DMS79 treated with DMSO at 0.1 percent for 48 hours (cell line): ENCODE measurements at places on chromosomes 1 and 21.
A peak's percentile ranks its signal among the peaks of the same experiment; 100 is the strongest.

- DNase-seq, result peak; percentile 67
Observed at GRCh38 chr1:230752407-230752806, 5.2 kb downstream of the CAPN9 start.

DNA sequence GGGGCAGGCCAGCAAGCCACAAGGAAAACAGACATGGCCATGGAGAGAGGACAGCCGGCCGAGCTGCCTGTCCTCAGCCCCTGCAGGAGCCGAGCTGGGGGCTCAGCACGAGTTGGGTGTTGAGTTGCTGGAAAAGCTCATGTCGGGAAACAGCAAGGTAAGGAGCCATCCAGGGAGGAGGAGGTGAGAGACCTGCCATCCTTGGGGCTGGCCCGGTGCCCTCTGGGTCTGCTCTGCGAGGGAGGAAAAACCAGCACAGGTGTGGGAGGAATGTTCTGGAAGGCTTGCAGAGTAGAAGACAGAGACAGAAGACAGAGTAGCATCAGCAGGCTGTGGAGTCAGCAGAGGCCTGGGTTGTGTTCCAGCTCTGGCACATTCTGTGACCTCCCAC is 548.8 kb downstream of the PTPRU start:
- DNase-seq, result no peak

DNA sequence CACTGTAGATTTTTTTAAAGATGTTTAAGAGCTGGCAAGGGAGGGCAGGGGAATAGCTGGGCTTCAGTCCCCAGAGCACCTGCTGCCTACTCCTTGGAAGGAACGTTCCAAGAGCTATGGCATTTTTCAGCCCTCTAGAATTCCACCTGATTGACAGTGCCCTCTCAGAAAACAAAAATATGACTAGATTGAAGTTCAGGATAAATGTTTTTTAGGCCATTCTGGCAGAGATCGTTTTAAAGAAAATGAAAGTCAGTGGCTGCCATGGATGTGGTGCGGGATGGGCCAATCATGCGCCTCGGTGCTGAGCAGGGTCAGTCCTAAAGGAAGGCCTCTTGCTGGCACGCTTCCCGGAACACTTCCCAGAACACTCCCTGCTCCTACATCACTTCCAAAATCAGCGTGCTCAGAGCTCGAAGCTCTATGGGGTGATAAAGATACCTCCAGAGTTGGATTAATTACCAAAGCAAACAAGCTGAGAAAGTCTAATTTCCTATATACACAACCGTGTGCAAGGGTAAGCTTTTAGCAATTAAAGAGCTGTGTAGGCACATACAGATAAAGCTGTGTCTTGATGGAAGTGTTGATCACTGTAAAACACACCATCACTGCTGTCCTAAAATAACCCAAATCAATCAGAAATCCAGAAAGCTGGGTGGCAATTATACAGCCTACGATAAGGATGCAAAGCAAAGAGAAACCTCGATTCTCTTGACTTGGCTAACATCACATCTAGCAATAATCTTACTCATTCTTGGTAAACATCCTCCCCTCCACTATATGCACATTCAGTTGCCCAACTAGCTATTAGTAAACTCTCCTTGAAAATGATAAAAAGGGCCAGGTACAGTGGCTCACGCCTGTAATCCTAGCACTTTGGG is 34.6 kb downstream of the TGFBR3 start:
- peak; percentile 90 for DNase-seq

DNA sequence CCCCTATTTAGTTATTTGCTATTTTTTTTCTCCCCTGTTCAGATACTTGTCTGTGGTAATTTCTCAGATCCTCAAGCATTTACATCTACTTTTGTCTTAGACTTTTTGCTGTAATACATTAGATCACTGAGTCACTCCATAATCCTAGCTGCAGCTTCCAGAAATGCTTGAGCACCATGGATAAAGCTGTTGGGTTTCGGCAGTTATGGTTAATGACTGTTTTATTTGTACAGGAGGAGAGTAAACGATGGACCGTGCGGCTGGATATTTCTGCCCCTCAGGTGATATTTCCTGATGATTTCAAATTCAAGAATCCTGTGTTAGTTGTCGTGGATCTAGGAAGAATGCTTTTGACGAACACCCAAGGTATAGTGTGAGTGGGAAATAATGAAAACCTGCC is 42.9 kb downstream of the VPS13D start:
- no peak for DNase-seq

GRCh38 chr1:98278055-98278454 is 357.2 kb upstream of the DPYD start:
- DNase-seq, result no peak

DNA sequence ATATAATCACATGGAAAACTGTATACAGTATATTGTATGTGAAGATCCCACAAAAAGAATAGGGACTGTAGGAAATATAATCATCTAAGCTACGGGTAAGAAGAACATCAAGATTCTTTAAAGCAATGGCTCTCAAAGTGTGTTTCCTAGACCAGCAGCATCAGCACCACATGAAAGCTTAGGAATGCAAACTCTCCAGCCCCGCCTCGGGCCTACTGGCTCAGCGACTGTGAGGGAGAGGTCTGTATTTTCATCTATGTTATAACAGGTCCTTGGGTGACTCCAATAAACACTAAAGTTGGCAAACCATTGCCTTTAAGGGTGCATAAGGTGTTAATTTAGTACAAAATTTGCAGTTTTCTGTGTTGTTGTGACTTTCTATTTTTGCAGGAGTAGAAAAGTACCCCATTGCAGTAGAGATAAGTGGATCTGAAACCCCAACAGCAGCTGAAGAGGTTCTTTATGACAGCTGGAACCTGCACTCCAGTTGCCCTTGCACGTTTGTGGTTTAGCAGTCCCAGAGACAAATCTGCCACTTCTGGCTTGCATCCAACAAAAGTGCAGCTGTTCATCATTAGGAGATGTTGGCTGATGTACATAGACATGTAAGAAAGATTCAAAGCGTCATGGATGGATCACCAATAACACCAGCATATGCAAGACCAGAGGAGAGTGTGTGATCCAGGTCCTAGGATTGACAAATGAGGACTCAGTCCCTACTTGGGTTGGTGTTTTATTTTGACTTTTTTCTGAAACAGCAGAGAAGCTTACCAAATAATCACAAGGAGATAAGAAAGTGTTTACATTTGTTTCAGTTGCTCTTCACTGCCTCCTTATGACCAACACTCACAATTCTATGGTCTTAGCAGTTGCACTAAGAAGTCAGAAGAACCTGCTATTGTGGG is 15.9 kb upstream of the IFNAR1 start:
- peak; percentile 95 for DNase-seq

- no peak for DNase-seq
Observed at GRCh38 chr1:206744683-206745082, 25.9 kb upstream of the IL19 start.

GRCh38 chr1:173628888-173629287 is 6.2 kb upstream of the TEX50 start:
- no peak for DNase-seq

DNA sequence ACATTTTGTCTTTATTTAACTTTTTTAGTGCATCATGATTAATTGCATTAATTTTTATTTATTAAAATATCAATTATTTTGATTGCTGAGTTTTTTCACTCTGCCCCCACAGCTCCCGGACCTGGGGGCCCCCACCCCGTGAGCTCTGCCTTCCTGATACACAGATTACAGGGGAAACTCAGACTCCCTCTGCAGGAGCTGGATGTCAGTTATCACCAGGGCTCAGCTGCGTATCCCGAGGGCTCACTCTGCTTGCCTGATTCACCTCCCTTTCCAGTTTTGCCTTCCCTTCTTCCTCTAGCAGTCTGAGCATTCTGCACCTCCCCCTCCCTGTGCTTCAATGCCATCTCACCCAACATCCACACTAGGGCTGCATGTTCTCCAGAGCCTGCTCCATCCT is 98.2 kb downstream of the ATP1A1 start:
- no peak for DNase-seq

DNA sequence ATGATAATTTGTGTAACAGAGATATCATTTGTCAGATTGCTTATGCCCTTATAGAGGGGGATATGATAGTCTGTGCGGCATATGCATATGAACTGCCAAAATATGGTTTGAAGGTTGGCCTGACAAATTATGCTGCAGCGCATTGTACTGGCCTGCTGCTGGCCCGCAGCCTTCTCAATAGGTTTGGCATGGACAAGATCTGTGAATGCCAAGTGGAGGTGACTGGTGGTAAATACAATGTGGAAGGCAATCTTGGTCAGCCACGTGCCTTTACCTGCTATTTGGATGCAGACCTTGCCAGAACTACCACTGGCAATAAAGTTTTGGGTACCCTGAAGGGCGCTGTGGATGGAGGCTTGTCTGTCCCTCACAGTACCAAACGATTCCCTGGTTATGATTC is 82.4 kb downstream of the ZMYM4 start:
- no peak for DNase-seq

- DNase-seq, result no peak
Observed at GRCh38 chr1:111611986-111612385, 7.6 kb upstream of the RAP1A start.

DNA sequence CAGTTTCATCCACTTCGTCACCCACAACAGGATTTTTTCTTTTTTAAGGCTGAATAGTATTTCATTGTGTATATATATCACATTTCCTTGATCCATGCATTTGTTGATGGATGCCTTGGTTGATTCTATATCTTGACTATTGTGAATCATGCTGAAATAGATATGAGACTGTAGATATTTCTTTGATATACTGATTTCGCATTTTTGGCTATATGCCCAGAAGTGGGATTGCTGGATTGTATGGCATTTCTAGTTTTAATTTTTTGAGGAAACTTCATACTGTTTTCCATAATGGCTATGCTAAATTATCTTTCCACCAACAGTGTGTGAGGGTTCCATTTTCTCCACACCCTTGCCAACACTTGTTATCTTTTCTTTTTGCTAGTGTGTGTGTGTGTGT is 5.0 kb downstream of the GUCA2B start:
- no peak for DNase-seq

- no peak for DNase-seq
Observed at GRCh38 chr21:14744368-14744767, 198.3 kb upstream of the SAMSN1 start.

GRCh38 chr1:197391303-197392226 is 123.5 kb downstream of the CRB1 start:
- no peak for DNase-seq

DNA sequence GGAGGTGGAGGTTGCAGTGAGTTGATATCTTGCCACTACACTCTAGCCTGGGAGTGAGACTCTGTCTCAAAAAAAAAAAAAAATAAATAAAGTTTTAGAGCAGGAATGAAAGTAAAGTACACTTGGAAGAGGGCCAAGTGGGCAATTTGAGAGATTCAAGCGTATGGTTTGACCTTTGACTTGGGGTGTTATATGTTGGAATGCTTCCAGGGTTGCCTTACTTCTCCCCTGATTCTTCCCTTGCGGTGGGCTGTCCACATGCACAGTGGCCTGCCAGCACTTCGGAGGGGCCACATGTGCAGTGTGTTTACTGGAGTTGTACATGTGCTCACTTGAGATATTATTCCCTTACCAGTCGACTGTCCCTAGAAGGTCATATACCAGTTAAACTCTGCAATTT is 295.5 kb upstream of the PROX1 start:
- no peak for DNase-seq

DNA sequence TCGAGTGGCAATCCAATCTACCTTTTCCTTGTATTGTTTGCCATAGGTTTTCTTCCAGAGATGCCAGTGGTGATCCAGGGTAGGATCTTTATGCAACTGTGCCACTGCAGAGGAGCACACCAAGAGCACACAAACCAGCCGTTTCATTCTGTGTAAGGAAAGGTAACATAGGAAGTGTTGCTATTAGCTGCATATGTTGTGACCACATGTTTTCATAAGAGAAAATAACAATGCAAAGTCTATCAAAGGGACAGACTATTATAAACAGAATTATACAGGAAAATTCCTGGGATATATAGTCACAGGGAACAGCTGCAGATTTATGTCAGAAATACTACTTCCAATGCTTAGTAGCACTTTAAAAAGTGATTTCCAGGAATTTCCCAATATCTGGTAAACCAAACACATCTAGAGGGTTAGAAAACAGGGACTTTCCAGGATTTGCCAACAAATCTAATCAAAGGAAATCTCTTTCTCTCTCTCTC is 919 bp downstream of the CTSS start:
- DNase-seq, result peak; percentile 6

GRCh38 chr1:7516341-7516740 is 254.8 kb upstream of the VAMP3 start:
- DNase-seq, result peak; percentile 22

- no peak for DNase-seq
Observed at GRCh38 chr1:92833840-92834239, 2.0 kb downstream of the RPL5 start.

DNA sequence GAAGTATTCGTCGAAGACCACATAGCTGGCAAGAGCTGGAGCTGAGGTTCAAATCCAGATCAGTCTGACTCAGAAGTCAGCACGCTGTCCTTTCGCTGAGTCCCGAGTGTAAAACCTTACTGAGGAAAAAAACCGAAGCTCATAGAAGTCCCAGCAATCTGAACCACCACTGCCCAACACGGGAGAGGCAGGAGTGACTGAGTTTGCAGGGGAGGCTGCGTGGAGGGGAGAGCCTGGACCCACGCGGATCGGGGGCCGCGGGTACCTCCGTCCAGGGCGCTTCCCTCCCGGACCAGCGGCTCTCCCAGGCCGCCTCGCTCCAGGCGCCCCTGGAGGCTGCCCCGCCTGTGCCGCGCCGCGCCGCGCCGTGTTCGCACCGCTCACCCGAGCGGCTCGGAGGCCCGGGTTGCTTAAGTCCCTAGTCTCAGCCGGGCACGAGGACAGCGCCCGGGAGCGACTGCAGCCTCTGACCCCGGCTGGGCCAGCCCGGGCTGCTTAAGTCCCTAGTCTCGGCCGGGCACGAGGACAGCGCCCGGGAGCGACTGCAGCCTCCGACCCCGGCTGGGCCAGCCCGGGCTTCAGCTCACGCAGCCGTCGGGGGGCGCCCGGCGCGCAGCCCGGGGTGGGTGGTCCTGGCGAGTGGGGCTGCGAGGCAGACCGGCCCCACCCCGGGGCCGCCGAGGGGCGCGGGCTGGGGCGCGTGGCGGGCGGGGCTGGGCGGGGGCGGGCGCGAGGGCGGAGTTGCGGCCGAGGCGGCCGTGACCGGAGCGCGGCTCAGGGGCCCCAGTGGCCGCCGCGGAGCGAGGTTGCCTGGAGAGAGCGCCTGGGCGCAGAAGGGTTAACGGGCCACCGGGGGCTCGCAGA is at the start of gene ADAMTSL4:
TSS of gene ADAMTSL4 (plus strand) at position 777 of the 864 bp plus-strand sequence. CDS start 2,881 bp downstream, outside the sequence.
- DNase-seq, result no peak

DNA sequence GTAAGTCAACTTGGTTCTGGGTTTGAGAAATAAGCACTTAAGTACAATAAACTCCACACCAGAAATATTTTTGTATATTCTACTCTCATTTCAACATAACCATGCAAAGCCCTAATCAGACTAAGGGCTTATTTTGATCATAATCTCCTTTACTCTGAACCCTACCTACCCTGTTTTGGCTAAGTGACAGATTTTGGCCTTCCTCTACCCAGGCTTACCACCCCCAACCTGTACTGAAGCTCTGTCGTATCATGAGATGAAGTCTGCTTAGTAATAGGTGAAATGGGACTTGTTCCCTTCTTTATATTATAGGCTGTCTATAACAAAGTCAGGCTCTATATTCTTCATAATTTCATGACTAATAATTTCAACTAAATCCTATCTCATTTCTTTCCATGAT is 135.5 kb downstream of the RERE start:
- DNase-seq, result no peak

- no peak for DNase-seq
Observed at GRCh38 chr1:238606457-238606856, 715.7 kb upstream of the ZP4 start.

- no peak for DNase-seq
Observed at GRCh38 chr1:22447621-22448111, 4.0 kb upstream of the ZBTB40 start.
